ENCODE measurements at places on chromosomes 13 and 19. TPM values are rescaled to one million over a fixed set of nuclear protein-coding genes. Genes with fewer than 3 reads are reported as not detected.

DNA sequence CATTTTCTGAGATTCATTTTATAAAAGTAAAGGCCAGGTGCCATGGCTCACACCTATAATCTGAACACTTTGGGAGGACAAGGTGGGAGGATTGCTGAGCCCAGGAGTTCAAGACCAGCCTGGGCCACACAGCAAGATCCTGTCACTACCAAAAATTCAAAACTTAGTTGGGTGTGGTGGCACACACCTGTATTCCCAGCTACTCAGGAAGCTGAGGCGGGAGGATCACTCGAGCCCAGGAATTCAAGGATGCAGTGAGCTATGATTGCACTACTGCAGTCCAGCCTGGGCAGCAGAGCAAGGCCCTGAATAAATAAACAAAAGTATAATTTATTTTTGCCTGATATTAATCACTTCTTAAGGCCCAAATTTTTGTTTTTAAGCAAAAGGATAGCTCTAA lies 40.5 kb downstream of the DHRS12 start:
- DNase-seq, result no peak

GRCh38 chr19:29645911-29646310 lies 19.4 kb upstream of the PLEKHF1 start:
- no peak for DNase-seq

DNA sequence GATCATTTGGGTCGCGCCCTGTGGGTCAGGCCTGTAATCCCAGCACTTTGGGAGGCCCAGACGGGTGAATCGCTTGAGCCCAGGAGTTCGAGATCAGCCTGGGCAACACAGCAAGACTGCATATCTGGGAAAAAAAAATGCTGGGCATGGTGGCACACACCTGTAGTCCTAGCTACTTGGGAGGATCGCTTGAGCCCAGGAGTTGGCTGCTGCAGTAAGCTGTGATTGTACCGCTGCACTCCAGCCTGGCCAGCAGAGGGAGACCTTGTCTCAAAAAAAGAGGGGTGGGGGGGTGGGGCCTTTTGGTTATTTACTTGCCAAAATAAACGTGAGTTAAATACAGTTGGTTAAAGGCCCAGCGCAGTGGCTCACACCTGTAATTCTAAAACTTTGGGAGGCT lies 9.8 kb upstream of the ZNF544 start:
- DNase-seq, result no peak

DNA sequence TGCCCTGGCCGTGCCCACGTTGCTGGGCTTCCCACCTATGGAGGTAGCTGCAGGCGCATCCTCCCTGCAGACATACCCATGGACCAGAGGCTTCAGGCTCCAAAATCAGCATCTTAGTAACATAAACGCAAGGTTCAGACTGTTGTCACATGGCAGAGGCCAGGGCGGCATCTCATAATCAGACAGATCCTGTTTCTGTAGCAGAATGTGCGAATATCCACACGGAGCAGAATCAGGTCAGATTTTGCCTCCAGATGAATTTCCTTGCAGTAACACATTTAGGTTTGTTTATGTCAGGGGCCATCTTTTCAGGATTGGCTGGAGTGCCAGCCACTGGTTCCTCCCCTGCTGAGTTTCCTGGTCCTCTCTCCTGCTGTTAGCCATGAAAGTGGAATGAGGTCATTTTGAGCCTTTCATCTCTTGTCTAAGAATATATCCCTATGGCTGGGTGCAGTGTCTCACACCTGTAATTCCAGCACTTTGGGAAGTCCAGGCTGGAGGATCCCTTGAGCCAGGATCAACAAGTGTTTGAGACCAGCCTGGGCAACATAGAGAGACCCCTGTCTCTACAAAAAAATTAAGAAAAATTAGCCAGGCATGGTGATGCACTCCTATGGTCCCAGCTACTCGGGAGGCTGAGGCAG lies 20.5 kb downstream of the SMARCA4 start:
- no peak for DNase-seq

DNA sequence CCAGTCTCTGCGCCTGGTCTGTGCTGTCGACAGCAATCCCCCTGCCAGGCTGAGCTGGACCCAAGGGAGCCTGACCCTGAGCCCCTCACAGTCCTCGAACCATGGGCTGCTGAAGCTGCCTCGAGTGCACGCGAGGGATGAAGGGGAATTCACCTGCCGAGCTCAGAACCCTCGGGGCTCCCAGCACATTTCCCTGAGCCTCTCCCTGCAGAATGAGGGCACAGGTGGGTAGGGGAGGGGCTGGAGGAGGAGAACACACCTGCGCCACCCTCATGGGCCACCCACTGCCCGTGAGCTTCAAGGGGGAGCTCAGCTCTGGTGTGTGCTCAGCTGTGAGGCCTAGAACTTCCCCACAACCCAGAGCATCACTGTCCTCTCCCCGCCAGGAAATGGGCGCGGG lies 38.6 kb upstream of the CD33 start:
- DNase-seq, result no peak

DNA sequence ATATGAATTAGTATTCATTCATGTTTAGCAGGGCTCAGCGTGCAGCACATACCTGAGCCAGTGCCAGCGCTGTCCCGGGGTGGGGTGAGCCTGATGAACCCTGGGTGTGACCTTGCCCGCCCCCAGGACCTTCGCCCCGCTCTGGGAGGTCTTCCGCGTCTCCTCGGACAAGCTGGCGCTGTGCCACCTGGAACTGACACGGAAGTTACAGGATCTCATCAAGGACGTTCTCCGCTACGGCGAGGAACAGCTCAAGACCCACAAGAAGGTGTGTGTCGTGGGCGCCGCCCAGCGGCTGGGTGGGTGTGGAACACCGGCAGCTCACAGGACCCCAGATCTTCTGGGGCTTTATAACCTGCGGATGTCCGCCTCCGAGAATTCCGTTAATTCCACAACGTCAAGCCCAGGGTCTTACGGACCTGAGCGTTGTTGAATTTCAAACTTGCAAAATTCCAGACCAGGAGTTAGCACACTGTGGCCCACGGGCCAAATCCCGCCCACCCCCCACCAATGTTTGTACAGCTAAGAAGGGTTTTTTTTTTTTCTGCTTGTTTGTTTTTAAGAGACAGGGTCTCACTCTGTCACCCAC lies 15.4 kb downstream of the FCHO1 start:
- DNase-seq, result no peak

GRCh38 chr13:38412266-38412665 lies 62.6 kb downstream of the UFM1 start:
- no peak for DNase-seq

The ENOX1 gene
- 6.1 TPM for total RNA-seq

DNA sequence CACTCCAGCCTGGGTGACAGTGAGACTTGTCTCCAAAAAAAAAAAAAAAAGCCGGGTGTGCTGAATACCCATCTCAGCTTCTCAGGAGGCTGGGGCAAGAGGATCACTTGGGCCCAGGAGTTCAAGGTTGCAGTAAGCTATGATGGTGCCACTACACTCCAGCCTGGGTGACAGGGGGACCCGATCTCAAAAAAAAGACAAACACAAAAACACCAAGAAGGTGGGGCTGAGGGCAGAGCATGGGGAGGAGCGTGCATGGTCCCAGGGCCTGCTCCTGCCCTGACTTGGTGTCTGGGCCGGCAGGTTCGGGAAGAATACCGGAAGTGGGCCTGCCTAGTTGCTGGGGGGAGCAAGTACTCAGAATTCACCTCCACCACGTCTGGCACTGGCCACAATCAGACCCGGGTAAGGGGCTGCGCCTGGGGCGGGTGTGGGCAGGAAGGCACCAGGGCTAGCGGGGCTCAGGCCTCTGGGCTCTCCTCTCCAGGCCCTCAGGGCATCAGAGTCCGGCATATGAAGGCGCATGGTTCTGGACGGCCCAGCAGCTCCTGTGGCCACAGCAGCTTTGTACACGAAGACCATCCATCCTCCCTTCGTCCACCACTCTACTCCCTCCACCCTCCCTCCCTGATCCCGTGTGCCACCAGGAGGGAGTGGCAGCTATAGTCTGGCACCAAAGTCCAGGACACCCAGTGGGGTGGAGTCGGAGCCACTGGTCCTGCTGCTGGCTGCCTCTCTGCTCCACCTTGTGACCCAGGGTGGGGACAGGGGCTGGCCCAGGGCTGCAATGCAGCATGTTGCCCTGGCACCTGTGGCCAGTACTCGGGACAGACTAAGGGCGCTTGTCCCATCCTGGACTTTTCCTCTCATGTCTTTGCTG lies 11.3 kb downstream of the DDX39A start:
- DNase-seq, result no peak

The SERPINE3 gene
- total RNA-seq, result not detected

GRCh38 chr13:32669030-32669646 lies 82.9 kb downstream of the PDS5B start:
- DNase-seq, result no peak

- no peak for DNase-seq
These were observed 151.0 kb upstream of the RXFP2 start for GRCh38 chr13:31588316-31588715.

- DNase-seq, result no peak
These were observed 529.6 kb downstream of the FGF9 start for GRCh38 chr13:22200440-22200839.

DNA sequence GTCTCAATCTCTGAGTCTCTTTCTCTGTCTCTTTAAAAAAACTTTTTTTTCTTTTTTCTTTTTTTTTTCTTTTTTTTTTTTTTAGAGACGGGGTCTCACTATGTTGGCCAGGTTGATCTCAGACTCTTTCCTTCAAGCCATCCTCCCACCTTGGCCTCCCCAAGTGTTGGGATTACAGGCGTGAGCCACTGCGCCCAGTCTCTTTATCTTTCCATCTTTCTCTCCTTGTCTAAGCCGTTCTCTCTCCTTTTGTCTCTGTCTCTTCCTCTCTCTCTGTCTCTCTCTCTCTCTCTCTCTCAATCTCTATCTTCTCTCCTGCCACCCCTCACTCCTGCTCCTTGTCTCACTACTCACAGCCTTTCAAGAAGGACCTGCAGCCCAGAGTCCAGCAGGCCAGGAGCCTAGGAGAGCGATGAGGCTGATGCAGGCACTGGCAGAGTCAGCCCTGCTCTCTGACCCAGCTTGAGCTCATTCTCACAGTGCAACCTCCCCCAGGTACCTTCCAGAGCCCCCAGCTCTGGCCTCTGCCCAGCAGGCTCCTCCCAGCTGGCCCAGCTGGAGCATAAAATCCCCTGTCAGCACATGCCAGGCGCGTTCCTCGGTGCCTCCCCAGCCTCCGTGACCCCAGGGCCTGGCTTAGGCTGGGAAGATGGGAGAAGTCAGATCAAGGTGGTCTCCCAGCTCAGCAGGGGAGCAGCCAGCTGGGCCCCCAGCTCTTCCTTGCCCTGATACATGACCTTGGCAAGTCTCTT lies at the start of gene NPHS1:
Gene NPHS1 (minus strand): TSS at position 476 of the 752 bp plus-strand sequence. CDS start 667 bp downstream, outside the sequence.
- no peak for DNase-seq

Data from chondrocyte (in vitro differentiated cells).